ENCODE measurements at places on chromosomes 13 and 19.

- no peak for DNase-seq
These were observed 233.9 kb upstream of the TSHZ3 start for GRCh38 chr19:31583148-31583547.

GRCh38 chr19:18842166-18842565, 10.4 kb downstream of the UPF1 start:
- no peak for DNase-seq

GRCh38 chr19:41353466-41354342, at the start of gene TGFB1:
Gene TGFB1, minus strand, starts transcription at chr19:41353922. Its CDS starts 878 bp downstream, at chr19:41353044.
- DNase-seq, result peak; percentile 92

DNA sequence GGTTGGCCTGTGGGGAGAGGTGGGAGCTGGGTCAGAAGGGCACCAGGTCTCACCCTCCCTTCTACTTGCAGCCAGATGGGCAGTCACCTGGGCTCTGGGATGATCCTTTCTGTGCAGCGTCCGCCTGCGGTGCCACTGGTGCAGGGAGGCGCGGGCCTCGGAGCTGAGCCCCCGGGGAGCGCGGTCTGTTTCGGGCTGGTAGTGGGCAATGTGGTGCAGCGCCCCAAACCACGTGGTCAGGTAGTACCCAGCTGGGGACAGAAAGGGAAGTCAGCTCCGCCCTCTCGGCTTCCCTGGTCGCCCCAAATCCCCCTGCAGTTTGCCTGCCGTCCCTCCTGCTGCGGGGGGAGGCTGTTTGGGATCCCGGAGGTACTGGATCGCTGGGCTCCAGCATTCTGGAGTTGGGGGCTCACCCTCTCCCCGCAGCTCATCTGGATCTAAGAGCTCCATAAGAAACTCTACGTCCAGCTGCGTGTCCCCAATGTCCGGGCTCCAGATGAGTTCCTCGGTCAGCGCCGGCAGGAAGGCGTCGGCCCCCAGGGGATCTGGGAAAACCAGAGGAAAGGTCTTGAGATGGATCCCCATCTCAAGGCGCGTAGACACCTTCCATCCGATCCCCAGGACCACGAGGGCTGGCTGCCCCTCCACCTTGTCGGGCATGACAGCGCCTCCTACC, 8.8 kb downstream of the RINL start:
- DNase-seq, result no peak

DNA sequence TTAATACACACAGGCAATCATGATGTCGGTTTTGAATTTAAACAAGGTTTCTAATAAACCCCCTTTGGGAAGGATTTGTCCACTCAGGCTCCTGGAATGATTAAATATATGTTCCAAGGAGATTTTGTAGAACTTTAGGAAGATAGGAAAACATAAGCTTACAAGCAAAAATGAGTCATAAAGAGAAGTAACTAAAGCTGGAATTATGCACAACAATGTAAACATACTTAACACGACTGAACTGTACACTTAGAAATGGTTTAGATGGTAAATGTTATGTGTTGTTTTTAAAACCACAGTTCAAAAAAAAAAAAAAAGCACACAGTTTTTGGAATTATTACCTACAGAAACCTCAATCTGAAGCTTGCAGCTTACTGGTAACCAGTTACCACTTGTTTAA, 304.4 kb downstream of the NALCN start:
- DNase-seq, result no peak

DNA sequence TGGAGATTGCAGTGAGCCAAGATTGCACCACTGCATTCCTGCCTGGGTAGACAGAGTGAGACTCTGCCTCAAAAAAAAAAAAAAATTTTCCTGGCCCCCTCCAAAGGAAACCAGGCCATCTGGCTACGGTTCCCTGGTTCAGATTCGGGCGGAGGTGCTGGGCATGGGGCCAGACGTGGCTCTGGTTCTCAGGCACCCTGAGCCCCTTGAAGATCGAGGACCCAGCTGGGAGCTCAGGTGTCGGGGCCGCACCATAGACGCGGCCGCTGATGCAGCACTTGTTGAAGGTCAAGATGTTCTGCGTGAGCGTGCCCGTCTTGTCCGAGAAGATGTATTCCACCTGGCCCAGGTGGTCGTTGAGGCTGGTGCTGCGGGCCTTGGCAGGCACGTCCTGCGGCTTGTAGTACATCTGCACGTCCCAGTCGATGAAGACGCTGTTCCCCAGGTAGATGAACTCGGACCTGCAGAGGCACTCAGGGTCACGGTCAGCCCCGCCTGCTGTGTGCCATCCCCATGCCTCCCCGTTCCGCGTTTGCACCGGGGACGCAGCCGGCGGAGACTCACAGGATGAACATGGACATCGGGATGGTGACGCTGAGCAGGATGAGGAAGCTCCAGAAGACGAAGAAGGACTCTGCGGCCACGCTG, 12.3 kb downstream of the ATP8B3 start:
- no peak for DNase-seq

GRCh38 chr19:3024870-3025548, 4.1 kb downstream of the TLE2 start:
- no peak for DNase-seq

GRCh38 chr19:45439569-45440258, 16.0 kb upstream of the ERCC1 start:
- peak; percentile 75 for DNase-seq

DNA sequence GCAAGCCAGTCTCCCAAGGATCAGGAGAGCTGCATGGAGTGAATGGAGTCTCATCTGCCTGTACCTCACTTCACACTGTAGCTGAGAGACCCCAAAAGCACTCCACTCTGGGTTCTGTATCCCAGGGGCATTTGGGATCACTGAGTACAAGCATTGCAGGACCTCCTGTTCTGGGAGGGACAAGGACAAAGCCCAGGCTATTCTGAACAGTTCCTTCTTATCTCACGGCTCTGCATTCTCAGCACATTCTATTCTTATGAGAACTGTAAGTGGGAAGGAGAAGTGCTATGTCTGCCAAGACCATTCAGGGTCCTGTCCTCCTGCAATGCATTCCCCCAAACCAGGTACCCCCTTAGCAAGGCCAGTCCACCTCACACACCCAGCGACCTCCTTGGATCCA, 42.8 kb downstream of the RNF6 start:
- no peak for DNase-seq

DNA sequence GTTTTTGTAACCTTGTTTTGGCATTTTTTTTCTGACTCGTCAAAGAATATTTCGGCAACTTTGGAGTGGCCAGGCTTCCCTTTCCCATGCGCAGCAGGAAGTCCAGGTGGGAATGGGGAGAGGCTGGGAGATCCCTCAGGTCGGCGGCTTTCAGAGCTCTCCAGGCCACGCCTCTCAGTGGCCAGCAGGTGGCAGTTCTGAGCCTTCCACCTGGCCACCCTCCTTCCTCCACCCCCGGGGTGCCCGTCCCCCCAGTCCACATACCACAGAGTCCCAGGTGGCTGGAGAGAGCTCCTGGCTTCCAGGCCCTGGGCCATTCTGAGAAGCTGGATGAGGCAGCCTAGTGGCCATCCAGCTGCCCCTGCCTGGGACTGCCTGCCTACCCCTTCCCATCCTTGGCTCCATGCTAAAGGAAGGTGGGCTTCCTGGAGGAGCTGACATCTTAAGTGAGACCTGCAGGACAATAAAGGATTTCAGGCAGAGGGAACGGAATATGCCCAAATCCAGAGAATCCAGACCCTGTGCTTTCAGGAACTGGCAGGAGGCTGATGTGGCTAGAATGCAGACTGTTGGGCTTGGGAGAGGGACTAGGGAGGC, 46.3 kb downstream of the CCNE1 start:
- DNase-seq, result no peak

DNA sequence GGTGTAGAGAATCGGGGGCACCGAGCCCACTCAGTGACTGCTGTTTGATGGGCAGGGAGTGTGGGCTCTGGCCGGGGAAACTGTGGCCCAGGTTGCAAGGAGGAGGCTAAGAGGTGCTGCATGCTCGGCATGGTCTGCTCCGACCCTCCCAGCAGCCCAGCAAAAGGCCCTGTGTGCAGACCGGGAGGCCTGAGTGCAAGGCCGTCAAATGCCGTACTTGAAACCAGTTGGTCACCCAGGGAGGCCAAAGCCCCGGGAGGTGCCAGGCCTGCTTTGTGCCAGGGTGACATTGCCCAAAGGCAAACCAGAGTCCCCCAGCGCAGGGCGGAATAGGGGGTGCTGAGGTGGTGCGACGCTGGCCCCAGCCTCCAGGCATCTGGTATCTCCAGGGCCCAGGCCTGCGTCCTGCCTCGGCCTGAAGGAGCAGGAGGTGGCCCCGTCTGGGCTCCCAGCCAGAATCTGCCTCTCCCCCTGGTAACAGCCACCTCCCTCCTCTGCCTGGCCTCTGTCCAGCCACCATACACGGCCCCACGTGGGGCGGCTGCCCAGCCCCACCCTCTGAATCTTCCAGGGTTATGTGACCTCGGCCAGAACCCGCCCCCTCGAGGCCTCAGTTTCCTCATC, 4.0 kb downstream of the PIK3R2 start:
- no peak for DNase-seq

GRCh38 chr13:48527955-48528354, 4.9 kb downstream of the RCBTB2 start:
- no peak for DNase-seq

DNA sequence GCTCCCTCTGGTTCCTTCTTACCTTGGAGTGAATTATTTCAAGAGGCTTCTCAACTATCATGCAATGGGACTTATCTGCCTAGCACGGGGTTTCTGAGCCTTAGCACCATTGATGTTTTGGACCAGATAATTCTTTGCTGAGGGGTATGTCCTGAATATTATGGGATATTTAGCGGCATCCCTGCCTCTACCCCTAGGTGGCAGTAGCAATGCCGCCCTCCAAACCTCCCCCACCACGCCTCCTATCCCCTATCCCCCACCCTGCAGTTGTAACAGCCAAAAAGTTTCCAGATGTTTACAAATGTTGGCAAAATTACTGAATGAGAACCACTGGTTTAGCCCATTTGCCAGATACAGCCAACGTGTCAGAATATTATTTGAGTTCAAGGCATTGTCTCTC, 125.5 kb downstream of the POSTN start:
- no peak for DNase-seq

DNA sequence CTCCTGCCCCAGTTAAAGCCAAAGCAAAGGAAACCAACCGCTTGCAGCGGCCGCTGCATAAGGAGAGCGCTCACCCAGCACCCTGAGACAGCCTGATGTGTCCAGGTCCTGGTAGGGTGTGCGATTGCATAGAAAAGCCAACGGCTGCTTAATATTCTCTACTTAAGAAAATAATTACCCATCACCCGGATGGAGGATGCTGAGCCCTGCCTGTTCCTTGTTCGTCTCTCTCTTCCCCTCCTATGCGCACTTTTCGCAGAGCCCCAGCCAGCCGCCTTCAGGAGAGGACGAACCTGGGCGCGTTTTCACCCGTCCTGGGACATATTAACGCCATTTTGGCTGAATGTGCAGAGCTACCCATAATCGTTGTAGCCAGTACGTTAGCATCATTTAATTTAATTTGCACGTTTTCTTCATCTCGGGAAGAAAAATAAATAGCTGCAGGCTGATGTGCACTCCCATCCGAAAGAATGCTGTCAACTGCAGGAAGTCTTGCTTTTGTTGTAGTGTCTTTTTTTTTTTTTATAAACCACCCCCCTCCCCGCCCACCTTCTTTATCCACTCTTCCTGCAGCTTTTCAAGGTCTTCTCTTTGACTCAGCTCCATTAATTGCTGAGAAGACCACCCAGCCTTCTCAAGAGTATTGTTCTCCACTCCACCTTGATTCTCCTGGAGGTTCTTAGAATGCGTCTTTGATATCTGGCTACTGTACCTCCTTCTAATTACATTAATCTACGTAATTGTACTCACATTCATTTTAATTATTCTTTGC, 214.5 kb downstream of the TEX29 start:
- no peak for DNase-seq

GRCh38 chr13:97282705-97283104, 60.6 kb downstream of the MBNL2 start:
- no peak for DNase-seq

DNA sequence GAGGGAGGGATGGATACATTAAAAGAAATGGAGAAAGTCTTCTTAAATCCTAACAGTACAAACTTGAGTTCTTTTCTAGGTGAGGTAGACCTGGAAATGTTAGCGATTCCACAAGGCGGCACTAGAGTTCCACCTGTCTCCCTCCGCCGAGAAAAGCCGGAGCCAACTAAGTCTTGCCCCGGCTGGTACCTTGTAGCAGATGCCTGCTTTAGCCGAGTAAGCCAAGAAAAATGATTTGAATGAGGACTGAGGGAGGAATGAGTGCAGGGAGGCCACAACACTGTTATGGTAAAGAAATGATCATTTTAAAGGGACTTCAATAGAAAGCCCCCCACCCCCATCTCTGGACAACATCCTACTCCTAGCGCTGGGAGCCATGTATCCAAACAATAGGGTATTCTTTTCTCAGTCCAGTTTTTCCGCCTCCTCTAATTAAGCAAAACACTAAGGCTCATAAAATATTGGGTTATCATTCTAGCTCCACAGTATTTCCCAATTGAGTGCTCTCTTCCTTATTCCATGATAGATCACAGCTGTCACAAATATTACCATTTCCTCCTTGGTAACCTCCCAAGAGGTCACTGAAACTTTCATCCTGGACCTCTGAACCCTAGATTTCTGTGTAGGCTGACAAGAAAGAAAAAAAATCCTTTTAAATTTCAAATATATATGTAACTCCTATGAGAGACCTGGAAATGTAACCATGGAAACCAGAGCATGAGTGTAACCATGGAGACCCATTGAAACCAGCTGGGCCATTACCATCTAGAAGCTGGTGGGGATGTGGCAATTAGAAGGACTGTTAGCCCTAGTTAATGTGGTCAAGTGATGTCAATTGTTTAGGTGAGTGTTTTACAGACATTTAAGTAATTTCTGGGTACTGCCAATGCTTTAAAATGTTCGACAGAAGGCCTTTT, 58.3 kb downstream of the GPALPP1 start:
- DNase-seq, result peak; percentile 63

DNA sequence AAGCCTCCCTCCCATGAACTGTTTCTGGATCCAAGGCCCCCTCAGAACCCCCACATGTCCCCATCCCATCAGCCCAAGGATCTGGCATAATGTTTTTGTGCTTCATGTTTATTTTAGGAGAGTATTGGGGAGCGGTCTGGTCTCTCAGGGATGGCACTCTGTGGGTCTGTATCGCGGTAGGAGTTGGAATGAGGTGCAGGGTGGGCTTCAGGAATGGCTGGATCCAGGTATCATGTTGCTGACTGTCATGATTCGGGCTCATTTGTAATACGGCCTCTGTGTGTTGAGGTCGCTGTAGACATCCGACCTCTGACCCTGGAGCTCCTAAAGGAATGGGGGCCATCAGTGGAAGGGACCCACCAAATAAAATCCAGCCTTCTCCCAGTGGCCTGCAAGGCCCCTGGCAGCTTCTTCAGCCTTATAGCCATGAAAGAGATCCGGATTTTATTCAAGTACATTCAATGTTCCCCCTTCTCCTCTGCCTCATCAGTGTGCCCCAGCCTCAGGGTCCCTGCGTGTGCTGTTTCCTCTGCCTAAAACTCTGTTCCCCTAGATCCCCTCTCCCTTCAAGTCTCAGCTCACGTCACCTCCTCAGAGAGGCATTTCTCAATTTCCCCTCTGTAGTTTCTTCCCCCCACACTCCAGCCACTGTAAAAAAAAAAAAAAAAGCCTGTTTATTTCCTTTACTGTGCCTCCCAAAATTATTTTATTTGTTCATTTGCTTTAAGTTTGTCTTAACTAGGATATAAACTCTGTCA, 2.2 kb downstream of the HCST start:
- DNase-seq, result no peak

- DNase-seq, result no peak
These were observed 4.6 kb downstream of the STK11 start for GRCh38 chr19:1210227-1210538.

Measured in T follicular helper cell (primary cell).